ENCODE measurements at places on chromosomes 2 and 18.

DNA sequence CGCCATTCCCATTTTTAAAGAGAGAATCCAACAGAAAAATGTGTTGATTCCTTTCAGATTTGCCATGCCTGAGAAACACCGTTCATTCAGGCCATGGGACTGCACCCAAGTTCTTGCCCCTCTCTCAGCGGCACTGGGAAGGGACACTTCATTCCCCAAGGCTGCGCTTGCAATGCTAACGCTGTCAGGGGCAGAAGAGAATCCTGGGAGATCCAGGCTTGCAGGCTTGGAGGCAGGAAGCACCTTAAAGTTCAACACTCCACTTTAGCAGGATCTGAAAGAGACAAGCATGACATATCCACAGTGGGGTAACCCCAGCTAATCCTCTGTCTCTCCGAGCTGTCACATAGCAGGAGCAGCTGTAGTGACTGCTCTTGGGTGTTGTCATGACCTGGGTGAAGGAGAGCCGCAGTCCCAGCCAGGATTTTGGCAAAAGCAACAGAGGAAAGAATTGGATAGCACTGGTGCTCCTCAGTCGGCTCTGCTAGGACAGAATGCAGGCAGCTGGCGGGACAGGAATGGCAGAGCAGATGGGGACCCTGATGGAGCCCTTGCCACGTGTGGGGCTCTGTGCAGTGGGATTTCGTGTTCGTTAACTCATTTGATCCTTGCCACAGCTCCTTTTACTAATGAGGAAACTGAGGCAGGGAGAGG, 22.0 kb upstream of the ODC1 start:
- no peak for DNase-seq

DNA sequence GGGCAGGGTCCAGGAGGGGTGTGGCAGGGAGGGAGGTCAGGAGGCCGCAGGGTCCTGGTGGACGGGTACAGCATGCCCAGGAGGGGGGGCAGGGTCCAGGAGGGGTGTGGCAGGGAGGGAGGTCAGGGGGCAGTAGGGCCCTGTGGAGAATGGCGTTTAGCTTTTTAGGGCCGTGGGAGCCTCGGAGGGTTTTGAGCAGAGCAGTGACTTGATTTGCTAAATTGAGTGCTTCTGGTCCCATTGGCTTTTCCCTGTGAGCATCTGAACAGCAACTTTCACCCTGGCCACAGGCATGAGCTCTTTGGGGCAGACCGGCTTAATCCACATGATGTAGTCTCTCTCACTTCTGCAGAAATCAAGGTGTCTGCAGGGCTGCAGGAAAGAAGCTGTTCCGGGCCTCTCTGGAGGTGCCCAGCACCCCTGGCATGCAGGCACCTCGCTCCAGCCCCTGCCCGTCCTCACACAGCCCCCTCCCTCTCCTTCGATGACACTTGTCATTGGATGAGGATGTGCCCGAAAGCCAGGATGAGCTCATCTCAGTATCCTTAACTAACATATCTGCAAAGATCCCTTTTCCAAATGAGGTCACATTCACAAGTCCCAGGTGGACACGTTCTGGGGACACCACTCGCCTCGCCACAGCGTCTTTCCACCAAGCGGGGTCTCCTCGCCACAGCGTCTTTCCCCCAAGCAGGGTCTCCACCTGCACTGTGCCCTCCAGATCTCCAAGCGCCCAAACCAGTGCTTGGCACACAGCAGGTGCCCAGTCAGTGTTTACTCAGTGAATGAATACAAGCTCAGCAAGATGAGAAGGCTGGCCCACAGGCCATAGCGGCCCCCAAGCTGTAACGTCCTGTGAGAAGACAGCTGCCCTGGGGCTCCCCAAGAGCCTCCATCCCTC, 94.0 kb downstream of the NDUFA10 start:
- no peak for DNase-seq

DNA sequence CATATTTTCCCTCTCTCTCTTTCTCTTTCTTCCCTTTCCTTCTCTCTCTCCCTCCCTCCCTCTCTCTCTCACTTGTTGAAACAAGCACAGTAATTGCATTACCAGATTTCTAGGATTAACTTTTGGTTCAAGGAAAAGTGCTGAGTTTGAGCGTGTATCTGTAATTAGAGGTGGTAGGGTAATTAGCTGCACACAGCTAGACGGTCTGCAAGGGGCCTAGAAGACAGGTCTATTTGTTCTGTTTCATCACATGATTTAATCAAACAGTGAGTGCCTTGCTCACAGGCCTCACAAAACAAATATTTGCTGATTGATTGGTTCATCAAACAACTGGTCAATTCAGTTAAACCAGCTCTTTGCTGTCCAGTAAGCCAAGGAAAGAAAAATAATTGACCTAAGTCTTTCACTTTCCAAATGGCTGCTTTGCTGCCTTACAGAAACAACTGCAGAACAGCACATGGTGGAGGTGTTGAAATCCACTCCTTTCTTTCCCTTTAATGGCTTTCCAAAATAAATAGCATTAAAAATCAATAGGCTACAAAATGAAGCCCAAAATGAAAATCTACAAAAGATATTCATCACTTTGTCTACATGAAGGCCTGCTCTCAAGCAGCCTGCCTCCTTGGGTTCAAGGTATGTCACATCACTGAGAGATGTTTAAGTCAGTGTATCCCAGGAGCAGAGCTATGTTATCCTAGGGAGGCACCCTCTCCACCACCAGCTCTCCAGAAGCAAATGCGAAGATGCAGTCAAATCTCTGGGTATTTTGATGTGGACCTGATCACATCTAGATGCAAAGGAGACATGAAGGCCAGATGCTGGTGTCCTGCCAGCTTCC, 264.4 kb upstream of the SIX2 start:
- peak; percentile 86 for DNase-seq

DNA sequence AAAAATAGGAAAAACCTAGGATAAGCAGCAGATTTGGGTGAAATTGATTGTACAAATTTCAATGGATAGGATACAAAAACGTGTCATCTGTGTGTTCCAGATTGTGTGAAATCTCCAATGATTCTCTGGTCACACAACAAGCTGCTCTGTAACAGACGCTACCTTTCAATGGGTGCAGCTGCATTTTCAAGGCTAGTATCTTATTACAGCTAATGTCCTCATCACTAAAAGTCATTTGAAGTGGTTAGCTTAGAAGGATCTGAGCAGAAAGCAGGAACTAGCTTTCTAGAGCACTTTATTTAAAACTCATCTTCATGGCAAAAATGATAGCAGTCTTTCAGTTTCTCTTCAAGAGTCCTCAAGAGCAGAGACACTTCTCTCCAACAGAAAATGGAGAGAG, 364.6 kb downstream of the LRP1B start:
- DNase-seq = no peak

DNA sequence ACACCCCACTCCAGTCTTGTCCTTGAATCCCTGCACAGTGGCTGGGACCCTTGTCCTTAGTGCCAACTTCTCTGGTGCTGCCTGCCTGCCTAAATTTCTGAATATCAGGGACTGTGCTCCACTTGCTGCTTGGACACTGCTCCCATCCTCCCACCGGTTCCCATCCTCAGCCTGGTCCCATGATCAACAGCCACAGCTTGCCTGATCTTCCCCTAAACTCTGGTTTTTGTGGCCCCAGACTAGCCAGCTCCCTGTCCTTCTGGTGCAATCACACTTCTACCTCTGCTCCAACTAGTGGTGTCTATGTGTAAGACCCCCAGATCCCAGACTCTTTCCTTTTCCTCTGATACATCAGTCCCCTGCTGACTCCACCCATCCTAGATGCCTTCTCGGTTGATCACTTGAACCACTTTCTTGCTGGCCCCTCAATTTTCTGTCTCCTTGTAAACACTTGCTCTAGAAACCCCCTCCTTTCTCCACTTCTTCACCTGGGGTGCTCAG, 37.2 kb upstream of the POLE4 start:
- no peak for DNase-seq

DNA sequence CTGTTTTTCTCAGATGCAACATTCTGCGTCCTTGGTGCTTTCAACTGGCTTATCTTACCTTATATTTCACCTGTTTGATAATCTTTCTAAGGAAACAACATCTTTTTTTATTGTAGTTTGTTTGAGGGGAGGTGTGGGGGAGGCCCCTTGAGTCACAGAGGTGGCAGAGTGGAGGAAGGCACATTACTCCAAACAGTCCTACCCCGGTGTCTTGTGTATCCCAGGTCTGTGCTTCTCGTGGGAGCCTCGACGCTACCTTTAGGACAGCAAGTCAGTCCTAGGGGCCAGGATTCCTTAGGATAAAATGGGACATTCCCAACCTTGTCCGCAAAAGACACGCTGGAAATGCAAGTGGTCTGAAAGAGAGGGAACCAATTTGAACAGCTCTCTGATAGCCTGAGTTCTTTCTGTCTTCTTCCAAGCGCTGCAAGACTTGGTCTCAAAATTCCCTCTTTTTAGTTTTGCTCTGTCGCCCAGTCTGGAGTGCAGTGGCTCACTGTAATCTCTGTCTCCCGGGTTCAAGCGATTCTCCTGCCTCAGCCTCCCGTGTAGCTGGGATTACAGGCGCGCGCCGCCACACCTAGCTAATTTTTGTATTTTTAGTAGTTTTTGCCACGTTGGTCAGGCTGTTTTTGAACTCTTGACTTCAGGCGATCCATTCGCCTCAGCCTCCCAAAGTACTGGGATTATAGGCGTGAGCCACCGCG, 4.0 kb downstream of the GATA6 start:
- DNase-seq = no peak

DNA sequence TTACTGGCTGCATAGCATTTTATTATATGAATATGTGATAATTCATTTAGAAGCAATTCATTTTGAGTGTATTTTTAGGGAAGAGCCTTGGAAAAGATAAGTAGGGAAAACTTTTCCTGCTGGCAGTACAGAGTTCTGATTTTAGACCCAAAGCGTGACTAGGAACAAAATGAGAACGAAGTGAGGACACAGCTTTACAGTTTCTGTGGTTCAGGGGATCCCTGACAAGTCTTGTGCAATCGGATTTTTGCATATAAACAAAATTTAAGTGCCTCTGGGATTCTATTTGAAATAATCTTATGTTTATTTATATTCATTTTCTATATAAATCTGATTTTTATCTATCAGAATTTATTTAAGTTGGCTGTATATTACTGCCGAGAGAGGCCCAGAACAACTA, 389.1 kb downstream of the LRRTM1 start:
- no peak for DNase-seq

- peak; percentile 33 for DNase-seq
These were observed 119.0 kb upstream of the CYRIA start for GRCh38 chr2:16784652-16785051.

GRCh38 chr18:66731890-66732289, 128.0 kb upstream of the CDH19 start:
- DNase-seq = no peak

- DNase-seq = no peak
These were observed 58.9 kb downstream of the ANKMY1 start for GRCh38 chr2:240498958-240499260.

DNA sequence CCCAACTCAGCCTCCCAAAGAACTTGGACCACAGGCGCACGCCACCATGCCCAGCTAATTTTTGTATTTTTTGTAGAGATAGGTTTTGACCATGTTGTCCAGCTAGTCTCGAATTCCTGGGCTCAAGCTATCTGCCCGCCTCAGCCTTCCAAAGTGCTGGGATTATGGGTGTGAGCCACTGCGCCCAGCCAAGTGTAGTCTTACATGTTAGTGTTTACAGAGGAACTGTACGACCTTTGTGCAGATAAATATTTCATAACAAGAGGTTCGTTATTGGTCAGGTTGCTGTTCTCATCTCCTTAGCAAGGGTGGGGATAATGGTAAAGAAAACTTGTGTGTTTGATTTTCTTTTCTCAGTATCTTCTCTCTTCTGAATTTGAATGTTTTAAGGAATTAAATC, 46.5 kb downstream of the RALBP1 start:
- DNase-seq = no peak

- no peak for DNase-seq
These were observed 608.9 kb downstream of the SUCLG1 start for GRCh38 chr2:83850071-83850725.

- no peak for DNase-seq
These were observed 20.5 kb downstream of the HK2 start for GRCh38 chr2:74854401-74854800.

GRCh38 chr2:152971685-152972084, 253.3 kb downstream of the ARL6IP6 start:
- no peak for DNase-seq

DNA sequence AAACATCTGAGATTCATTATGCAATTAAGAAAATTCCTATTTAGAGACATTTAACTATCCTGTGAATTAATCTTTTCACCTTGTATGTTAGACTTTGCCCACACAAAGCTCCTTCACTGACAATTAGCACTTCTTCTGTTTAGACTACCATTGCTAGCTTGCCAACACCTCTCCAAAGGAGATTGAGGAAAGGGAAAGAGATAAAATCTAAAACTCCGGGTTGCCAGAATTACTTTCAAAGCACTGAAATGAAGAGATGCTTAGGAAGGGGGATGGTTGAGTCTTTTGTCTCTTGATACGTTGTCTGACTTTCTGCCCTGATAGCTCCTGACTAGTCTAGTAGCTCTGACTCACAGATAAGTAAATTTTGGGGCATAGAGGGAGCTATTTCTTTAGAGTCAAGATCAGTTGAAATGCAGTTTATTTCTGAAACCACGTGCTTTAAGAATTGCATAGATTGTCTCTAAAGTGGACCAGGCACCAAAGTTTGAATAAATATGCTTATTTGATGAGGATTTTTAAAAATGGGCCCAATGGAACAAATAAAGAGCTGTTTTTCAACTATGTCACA, 74.1 kb upstream of the DSEL start:
- DNase-seq = no peak

DNA sequence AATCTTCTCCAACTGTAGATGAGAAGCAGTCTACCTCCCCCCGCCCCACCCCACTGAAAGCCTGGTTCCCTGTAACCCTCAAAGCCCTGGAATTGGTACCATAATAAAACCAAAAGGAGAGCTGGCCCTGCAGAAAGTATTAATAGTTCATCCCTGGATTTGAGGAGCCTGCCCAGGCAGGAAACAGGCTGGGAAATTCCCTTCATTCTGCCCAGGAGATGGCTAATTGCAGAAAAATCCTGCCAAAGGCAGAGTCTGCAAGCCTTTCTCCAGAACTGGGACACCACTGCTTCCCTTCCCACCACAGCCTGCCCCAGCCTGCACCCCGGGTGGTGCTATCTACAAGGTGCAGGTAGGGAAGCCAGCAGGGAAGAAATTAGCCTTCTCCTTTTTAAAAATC, 16.3 kb downstream of the GKN2 start:
- DNase-seq = no peak

DNA sequence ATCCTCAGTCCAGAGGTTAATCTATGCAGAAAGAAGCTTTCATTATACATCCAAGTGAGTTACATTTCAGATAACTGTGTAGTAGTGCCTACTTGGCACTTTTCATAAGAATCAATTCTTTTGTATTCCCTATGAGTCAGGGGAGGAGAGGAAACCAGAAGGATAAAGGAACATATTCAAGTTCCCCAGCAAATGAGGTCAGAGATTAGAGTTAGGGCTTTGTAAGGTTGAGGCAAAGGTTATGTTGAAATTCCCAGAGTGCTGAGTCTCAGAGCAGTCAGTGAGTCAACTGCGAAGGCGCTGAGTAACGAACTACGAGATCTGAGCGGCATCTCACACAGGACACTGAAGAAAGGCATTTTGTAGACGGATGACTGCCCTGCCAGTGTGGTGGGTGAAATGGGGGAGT, 25.1 kb upstream of the ME2 start:
- no peak for DNase-seq

- DNase-seq = no peak
These were observed 20.8 kb downstream of the TFCP2L1 start for GRCh38 chr2:121263996-121264715.

All from NCI-H748 treated with DMSO at 0.1 percent for 48 hours (cell line).